Fibroblast of the aortic adventitia (primary cell): ENCODE measurements at places on chromosomes 13 and 19. TPM values are rescaled to one million over a fixed set of nuclear protein-coding genes. Genes with fewer than 3 reads are reported as not detected.

GRCh38 chr19:39546599-39546998 is 6.6 kb upstream of the EID2 start:
- DNase-seq, result no peak

- no peak for DNase-seq
Measured at GRCh38 chr19:9175326-9175725, 3.5 kb upstream of the OR7D2 start.

GRCh38 chr19:3220576-3220975 is 3.9 kb upstream of the CELF5 start:
- no peak for DNase-seq

IL17D gene
- 1.6 and 5.0 TPM in 2 replicates for total RNA-seq

- DNase-seq, result no peak
Measured at GRCh38 chr19:31907661-31908060, 437.7 kb upstream of the ZNF507 start.

GRCh38 chr13:60066226-60066625 is 97.5 kb downstream of the DIAPH3 start:
- DNase-seq, result no peak

DNA sequence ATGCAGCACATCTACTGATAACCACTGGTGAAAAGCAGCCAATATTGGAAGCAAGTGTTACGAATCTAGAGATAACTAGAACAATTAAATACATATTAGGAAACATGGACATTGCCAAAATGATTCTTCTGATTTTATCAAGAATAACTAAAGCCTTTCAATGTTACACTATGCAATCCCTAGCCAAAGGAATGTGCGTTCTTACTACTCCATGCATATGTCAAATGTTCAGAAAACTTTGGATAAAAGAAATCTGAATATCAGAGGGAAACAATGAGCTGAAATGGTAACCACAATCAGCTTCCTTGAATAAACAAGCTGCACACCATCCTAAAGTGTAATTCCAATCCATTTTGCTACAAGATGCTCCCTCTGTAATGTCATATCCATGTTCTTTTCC is 951 bp upstream of the POSTN start:
- DNase-seq, result peak; percentile 58

ZNF799 gene
- 2.4 and 3.8 TPM in 2 replicates for total RNA-seq

GRCh38 chr13:95160112-95160906 is 140.9 kb downstream of the ABCC4 start:
- no peak for DNase-seq

LSR gene
- total RNA-seq, result 0.54 TPM in 1 of 2 replicates, not detected in the other

- DNase-seq, result no peak
Measured at GRCh38 chr13:99723878-99724277, 222.6 kb downstream of the TM9SF2 start.

DNA sequence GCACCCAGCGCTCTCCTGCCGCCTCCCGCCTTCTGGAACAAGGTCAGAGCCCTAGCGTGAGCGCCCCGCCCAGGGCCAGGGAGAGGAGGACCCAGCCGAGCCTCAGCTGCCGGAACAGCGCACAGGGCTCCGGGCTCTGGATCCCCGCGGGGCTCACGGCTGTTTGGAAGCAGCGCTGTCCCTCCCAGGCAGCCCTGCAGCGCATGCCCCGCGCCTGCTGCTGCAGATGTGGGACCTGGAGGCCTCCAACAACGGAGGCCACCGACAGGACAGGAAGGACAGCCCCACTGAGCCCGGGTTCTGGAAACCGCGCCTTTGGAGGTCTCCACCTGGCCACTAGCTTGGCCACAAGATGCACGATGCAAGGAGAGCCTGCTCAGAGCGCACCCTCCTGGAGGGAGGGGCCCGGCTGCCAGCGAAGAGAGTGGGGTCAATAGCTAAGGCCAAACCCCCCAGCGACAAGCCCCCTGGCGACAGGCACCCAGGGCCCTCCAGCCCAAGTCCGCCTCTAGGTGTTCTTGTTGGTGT is 12.6 kb downstream of the ZSCAN18 start:
- DNase-seq, result no peak

GRCh38 chr19:43265664-43266025 is 3.7 kb downstream of the PSG9 start:
- DNase-seq, result no peak
